ENCODE measurements at places on chromosomes 5 and 9.

DNA sequence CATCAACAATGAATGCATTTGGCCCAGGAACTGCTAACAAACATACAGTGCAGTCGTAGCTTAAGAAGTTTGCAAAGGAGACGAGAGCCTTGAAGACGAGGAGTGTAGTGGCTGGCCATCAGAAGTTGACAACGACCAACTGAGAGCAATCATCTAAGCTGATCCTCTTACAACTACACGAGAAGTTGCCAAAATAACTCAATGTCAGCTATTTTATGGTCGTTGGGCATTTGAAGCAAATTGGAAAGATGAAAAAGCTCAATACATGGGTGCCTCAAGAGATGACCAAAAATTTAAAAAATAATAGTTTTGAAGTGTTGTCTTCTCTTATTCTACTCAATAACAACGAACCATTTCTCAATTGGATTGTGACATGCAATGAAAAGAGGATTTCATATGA lies 757.7 kb upstream of the CHD1 start:
- no peak for DNase-seq

DNA sequence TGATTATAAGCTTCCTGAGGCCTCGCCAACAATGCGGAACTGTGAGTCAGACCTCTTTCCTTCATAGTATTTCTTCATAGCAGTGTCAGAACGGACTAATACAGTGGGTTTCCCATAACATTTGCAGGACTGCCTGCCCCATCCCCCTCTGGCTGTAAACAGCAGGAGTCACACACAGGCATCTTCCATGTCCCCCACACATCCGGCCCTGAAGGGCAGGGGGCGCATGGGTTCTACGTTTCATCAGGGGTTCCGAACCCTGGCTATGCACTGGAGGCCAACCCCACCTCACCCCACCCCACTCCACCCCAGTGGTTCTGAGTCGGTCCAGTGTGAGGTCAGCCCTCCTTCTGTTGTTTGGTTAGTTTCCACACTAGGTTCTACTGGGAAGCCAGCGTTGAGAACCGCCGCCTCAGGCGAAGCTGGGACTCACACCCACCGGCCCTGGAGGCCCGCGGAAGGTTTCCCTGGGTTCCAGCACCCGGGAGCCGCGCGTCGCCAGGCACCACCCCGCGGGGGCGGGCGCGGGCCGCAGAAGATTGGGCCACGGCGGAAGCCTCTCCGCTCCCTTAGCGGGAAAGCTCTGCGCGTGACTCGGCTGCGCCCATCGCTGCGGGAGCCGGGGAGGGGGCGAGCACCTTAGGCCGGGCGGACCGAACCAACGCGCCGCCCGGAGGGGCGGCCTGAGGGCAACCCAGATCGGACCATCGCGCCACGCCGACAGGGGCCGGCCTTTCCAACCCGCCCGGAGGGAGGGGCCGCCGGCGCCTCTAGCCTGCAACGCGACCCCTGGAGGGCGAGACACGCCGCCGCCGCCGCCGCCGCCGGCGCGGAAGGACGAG lies at the start of gene RUSC2:
Gene RUSC2, plus strand, starts transcription at position 799 of the 842 bp plus-strand sequence. CDS start 56,411 bp downstream, outside the sequence.
- DNase-seq: peak; percentile 91

- no peak for DNase-seq
Measured at GRCh38 chr9:77495834-77496671, 152.1 kb downstream of the GNA14 start.

DNA sequence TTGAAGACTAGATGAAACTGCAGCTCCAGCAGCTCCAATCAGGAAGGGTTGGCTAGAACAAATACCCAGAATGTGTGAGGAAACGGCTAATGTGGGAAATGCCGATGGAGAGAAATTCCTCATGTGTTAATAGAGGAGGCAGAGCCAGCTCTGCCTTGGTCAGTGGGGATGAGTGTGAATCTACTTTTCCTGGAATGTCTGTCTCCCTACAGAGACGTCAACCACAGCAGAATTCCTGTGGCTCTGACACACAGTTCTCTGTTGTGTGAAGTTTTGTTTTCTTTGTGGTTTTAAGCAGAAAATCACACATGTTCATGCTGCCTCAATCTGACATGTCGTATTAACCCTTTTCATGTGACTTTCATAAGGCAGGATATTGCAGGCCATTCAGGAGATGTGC lies 476.6 kb upstream of the WWC1 start:
- DNase-seq: no peak

GRCh38 chr9:133716564-133717112 lies 21.5 kb downstream of the SARDH start:
- DNase-seq: no peak

DNA sequence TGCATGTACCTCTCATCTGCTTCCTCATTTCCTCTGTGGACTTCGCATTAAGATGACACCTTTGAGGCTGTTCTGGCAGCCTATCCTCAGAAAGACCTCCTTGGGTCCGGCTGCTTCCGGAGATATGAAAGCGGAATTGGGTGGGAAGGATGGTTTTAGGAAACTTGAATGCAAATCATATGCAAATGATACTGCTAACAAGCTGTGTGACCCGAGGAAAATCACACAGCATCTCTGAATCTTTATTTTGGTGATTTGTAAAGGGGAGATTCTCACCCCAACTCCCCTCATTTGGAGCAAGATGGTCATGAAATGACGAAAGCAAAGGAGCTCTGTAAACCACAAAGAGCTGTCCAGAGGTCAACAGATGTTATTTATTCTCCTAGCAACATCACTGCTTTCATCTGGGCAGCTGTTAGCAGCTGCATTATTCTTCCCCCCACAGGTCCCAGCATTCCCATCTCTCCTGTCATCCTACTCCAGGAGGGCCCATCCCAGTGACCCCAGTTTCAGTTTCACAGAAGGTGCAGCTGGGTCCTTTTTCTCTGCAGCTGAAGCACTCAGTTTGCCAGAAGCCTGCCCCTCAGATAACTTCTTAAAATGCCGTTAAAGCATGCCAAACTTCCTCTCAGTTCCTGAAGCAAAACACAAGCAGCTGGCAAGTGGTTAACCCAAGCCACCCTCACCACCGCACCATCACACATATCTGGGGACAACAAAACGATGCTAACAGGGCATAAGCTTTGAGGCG lies 269.5 kb downstream of the SEC61B start:
- no peak for DNase-seq

DNA sequence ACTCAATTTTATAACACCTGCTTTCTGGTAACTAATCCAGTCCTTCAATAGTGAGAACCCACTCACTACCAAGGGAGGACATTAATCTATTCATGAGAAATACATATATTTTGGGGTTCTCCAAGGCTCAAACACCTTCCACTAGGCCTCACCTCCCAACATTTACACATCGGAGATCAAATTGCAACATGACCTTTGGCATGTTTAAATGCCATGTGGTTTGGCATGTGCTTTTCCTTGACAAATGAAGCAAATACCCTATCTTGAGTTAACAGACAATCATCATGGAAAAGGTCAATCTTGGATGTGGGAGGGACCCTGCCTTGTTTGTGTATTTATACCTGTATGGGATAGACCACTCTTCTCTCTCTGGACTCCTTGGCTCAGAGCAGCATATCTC lies 21.9 kb upstream of the SPINK14 start:
- no peak for DNase-seq

GRCh38 chr9:129451669-129452068 lies 169.2 kb downstream of the C9orf50 start:
- DNase-seq: no peak

DNA sequence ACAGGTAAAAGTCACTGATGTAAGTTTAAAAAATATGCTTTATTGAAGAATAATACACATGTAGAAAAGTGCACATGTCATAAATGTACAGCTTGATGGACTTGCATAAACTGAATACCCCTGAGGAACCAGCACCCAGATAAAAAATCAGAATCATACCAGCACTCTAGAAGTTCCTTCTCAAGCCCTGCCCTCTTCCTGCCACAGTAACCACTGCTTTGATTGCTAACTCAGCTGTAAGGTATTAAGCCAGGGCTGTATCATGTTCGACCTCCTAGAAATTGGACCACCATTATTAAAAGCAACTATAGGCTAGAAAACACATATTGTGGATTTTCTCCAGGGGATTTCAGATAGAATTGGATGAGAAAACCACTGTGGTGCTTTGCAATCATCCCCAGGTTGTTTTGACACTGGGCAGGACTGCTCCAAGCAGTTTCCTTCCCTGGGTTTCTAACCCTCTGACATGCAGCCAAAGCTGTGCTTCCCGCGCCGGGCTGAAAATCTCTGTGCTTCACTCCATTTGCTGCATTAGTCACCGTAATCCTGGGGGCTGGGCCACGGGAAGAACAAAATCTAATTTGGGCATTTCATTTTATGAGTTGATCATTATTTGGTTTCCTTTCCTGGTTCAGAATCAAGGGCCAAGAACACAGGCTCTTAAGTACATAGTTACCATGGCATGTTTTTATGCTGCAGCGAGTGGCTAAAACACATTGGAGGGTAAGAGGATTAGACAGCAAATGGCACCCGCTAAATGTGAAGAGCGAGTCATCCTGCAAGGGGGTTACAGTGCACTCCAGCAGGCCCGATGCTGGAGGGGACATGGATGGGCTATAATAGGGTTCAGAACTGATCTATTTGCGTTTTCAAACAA lies 139.4 kb upstream of the IL12B start:
- peak; percentile 14 for DNase-seq

DNA sequence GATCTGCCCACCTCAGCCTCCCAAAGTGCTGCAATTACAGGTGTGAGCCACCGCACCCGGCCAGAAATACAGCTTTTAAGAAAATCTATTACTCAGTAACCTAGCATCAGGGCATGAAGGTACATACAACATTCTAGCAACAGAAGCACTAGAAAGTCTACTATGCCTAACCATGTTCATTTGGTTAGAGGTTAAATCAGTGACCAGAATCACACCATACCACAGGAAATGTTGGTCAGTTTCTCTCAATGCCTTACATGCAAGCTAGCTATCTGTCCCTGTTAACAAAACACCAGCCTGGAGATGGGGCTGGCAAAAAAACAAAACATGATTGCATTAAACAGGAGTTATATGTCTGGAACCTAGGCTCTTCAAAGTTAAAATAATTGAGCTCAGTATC lies 104.1 kb downstream of the STRBP start:
- DNase-seq: no peak

- peak; percentile 82 for DNase-seq
Measured at GRCh38 chr5:174608631-174609097, 115.7 kb upstream of the MSX2 start.

DNA sequence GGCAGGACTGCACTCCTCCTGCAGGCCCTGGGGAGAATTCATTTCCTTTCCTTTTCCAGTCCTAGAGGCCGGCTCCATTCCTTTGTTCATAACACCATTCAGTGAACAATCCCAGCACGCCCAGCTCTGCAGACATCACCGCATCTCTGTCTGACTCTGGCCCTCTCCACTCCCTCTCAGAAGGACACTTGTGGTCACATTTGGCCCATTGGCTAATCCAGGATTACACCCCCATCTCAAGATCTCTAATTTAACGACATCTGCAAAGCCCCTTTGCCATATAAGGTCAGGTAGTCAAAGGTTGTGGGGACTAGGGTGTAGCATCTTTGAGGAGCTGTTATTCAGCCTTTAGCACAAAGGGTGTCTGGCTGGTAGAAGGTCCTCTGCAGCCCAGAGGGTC lies 185.0 kb upstream of the DAP start:
- no peak for DNase-seq

- DNase-seq: no peak
Measured at GRCh38 chr5:20347334-20347733, 359.3 kb upstream of the CDH18 start.

DNA sequence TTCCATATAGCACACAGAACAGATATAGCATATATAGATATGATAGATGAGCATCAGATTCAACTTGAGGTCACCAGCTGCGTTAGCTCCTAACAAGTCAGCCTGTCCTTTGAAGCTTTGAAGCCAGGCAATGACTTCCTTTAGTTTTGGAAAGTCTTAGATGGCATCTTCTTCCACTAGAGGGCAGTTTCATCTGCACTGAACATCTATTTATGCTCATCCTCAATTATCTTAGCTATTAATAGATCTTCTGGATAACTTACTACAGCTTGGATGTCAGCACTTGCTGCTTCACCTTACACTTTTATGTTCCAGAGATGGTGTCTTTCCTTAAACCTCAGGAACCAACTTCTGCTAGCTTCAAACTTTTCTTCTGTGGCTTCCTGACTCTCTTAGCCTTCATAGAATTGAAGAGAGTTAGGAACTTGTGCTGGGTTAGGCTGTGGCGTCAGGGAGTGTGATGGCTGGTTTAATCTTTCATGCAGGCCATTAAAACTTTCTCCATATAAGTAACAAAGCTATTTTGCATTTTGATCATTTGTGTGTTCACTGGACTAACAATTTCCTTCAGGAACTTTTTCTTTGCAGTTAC lies 1401.4 kb downstream of the EFNA5 start:
- peak; percentile 3 for DNase-seq

- no peak for DNase-seq
Measured at GRCh38 chr9:10674586-10674985, 61.8 kb upstream of the PTPRD start.

DNA sequence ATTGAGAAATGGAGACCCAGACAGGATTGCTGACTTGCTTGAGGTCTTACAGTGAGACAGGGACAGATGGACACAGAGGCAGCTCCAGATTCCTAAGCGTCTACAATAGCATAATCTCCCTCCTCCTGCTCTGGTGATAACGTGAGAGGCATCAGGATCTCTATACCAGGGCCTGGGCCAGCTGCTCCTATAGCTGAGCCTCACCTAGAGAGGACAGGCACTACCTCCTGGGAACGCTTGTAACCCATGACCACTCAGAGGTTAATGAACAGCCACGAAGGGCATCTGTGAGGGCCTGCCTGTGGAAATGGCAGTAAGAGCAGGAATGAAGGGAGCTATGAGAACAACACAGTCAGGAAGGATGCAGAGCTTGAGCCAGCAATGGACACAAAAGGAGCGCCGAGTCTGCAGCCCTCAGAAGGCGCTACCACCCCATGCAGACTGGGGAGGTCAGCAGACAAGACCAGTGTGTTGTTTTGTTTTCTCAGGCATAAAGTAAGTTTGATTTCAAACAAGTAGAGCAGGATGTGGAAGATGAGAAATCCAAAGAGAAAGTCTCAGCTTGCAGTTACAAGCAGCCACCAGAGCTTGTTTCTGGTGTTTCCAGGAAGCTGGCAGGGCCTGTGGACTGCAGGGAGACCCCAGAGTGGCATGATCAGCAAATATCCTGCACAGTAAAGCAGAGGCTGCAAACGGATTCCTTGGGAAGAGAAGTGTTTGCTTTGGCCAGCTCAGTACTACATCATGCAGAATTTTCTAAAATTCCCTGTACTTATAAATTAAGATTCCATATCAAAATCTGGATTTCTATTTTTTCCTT lies 17.4 kb downstream of the ANKS6 start:
- no peak for DNase-seq

- DNase-seq: no peak
Measured at GRCh38 chr9:132955123-132955522, 10.7 kb upstream of the TSC1 start.
